Bone marrow (tissue), 2 donors: ENCODE measurements at places on chromosomes 2 and 18.

GRCh38 chr2:143745060-143745459, 615.8 kb downstream of the ARHGAP15 start:
- DNase-seq: no peak

DNA sequence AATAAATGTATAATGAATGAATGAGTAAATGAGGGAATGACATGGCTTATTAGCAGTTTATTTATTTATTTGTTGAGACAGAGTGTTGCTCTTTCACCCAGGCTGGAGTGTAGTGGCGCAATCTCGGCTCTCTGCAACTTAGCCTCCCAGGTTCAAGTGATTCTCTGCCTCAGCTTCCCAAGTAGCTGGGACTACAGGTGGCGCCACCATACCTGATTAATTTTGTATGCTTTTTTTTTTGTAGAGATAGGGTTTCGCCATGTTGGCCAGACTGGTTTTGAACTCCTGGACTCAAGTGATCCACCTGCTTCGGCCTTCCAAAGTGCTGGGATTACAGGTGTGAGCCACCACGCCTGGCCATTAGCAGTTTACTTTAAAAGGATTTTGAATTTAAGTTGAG, 100.3 kb upstream of the CAVIN2 start:
- no peak for DNase-seq

DNA sequence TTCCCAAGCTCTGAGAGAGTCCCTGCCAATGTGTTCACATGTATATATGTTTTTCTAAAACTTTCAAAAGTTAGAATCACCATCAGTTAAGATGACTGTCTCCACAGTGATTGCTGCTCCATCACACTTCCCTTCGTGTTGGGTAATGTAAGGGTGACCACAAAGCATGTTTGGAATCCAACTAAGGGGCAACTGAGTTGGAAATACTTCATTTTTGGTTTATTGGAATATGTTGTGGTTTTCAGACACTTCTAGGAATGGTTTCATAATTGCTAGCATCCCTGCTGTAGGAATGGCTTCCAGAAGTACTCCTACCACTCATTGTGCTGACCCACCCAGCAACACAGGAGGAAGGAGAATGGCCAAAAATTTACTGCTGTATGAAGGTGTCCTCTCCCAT, 212.5 kb upstream of the GULP1 start:
- DNase-seq: no peak

GRCh38 chr2:225486236-225486635, 86.7 kb downstream of the NYAP2 start:
- no peak for DNase-seq

GRCh38 chr2:109533823-109534222, 79.9 kb downstream of the SEPTIN10 start:
- no peak for DNase-seq
